ENCODE measurements at places on chromosomes 16 and 17. TPM values are rescaled to one million over a fixed set of nuclear protein-coding genes. Genes with fewer than 3 reads are reported as not detected.

DNA sequence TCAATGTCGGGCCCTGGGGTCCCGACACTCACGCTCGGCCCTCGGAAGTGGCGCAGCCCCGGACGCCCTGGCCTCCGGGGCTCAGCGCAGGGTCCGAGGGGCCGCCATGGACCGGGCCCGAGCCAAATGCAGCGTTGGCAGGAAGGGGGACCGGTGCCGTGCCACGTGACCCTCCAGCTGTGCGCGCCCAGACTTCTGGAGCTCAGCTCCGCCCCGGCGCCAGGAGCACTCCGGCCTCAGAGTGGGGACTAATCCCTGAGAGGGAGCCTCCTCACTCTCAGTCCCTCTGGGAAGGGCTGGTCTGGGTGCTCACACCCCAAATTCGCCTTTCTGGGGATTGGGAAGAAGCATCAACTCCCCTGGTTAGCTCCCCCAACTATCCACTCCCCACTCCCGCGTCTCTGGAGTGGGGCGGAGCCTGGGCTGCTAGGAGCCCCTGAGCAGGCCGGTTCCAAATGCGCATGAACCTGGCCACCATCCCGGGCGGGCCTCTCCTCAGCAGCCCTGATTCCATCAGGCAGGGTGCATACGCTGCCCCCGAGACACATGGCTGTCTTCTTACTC lies at the start of gene B3GNT9:
Gene B3GNT9 (minus strand): TSS at position 166 of the 564 bp plus-strand sequence. CDS start 513 bp downstream, outside the sequence.
- DNase-seq: no peak

DNA sequence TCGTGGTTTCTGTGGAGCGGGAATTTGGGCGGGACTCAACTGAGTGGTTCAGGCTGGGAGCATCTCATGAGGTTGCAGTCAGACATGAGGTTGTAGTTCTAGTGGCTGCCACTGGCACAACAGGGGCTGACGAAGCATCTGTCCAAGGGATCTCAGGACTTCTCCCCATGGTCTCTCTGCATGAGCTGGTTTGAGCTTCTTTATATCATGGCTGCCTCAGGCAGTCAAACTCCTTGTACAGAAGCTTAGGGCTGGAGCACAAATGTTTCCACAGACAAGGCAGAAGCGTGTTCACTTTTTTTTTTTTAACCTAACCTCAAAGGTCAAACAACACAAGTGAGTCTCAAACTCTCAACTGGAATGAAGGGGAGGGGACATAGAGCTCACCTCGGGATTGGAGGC lies 243.3 kb downstream of the MSI2 start:
- DNase-seq: no peak

GRCh38 chr16:19485611-19486010 lies 36.3 kb downstream of the GDE1 start:
- no peak for DNase-seq

CCL4 gene
- polyA plus RNA-seq: 40.6 TPM
